ENCODE measurements at places on chromosomes 16 and 17.

DNA sequence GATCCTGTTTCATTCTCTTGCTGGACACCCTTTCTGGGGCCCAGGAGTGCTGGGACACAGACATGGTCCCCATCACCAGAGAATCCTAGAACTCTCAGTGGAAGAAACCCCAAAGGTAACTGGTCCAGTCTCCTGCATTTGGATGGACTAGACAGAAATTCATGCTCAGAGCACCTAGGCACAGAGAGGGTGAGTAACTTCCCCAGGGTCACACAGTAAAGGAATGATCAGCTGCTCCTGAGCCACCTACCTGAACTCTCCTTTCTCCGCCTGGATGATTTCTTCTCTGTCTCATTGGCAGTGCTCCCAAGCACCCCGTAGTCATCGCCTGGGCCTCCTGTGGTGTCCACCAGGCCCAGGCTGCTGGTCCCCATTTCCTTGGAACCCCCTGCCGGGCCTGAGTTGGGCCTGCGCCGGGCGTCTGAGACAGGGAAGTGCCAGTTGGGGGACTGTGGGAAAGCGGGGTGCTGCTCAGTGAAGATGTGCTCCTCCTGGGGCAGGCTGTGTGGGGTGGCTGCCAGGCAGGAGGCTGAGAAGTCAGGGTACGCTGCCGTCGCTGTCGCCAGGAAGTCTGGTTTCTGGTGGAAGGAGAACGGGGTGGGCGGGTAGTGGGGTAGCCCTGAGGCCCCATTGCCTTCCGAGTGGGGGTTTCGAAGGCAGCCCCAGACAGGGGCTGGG, 767 bp downstream of the MEOX1 start:
- DNase-seq = no peak

DNA sequence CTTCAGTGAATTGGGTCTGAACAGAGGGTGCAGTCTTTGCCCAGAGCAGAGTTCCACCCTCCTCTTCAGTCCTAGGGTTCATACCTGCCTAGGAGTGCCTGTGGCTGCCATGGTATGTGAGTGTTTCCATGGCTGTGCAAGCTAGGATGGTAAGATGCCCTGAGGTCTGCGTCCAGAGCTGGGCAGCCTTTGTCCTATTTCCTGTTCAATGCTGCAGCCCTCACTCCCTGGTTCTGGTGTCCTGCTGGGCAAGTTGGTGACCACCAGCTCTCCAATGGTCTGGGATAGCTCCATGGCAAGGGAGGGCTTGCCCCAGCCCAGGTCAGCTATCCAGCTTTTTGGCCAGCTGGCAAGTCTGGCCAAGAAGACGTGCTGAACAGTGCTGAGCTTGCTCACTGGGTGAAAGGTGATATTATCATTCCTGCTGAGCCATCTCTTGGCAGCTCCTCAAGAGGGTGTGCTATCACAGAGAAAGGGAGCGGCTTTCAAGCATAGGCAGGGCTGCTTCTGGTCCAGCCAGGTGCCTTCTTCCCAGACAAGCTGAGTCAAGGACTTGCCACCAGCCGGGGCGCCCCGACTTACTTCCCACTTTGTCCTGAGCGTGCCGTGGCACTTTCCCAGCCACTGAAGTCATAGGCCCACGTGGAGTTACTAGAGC, 13.0 kb upstream of the NFATC3 start:
- no peak for DNase-seq

DNA sequence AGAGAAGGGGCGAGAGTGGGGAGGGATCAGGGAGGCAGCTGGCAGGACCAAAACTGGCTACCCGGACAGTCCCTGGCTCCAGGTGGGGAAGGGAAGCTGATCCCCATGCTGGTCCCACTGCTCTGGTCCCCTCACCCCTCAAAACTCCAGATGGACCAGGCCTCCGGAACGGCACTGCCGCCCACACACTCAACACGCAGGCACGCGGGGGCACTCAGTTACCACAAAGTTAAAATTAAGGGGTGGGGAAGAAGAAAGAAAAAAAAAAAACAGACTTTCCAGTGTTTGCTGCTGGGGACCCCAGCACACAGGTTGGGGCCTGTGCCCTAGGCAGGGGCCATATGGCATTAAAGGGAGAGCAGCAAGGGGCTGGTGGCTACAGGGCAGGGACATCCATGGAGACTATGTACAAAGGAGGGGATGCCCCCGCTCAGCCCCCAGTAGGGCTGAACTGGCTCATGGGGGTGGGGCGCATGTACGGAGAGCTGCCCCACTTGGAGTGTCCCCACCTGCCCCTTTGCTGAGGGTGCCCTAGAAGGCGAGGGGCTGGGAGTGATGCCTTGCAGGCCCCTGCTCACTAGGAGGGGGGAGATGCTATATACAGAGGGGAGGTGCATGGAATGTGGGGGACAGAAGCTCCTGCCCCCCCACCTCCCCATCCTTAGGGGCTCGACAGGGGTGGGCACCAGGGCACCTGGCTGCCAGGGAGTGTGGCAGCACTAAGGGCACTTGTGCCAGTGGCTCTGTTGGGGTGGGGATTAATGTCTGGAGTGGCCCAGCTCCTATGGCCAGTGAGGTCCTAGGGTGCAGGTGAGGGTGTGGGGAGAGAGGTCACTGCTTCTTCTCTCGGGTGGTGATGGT, 5.6 kb downstream of the TP53I13 start:
- DNase-seq = peak; percentile 28

GRCh38 chr16:10646581-10647263, 48.0 kb downstream of the TEKT5 start:
- DNase-seq = no peak

DNA sequence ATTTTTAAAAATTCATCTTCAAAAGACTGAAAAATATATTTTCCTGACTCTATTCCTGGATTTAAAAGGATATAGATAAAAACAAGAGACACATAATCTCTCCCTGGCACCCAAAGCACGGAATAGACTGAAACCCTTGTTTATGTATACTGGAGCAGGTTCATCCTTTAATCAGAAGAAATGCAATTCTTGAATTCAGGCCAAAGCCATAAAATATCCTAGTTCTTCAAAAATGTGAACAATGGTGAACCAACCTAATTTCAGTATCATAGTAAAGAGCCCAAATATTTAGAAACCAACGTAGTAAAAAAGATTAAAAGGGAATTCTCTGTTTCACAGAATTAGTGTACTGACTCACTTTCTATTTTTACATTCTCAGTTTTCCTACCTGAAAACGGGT, 188.5 kb upstream of the C17orf78 start:
- no peak for DNase-seq

- no peak for DNase-seq
Observed at GRCh38 chr17:2067048-2067561, 12.2 kb downstream of the HIC1 start.

- DNase-seq = peak; percentile 79
Observed at GRCh38 chr17:17780922-17781590, 55.7 kb downstream of the SREBF1 start.

DNA sequence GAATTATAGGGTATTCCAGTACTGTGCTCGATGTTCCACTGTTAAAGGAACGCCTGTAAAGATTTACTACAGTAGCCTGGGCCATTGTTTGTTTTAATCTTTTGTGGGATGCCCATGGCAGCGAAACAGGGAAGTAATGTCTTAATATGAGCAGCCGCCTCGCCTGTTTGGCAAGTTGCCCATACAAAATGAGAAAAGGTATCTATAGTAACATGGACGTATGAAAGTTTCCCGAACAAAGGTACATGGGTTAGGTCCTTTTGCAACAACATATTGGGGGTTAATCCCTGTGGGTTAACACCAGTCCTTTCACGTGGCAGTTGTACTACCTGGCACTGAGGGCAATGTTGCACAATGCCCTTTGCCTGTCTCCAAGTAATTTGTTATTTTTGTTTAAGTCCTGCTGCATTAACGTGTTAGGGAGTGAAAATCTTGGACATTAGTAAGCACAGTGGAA, 21.1 kb upstream of the TMC5 start:
- no peak for DNase-seq

GRCh38 chr17:18143044-18143936, 34.7 kb downstream of the MYO15A start:
- DNase-seq = no peak

- peak; percentile 59 for DNase-seq
Observed at GRCh38 chr17:19364699-19365498, 2.4 kb upstream of the B9D1 start.

DNA sequence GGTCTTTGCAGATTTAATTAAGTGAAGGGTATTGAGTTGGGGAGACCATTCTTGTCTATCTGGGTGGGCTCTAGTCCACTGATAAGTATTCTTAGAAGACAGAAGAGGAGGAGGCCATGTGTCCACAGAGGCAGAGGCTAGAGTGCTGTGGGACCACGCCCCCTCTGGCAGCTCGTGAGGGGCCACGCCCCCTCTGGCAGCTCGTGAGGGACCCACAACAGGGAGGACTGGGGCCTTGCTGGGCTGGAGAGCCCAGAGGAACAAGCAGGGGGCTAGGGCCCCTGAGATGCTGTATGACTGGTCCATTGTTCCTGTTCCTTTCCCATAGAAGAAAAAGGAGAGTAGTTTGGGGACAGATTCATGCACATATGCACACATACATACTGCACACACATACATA, 106.8 kb downstream of the METRNL start:
- DNase-seq = peak; percentile 47

GRCh38 chr17:82436601-82437324, 13.8 kb downstream of the CYBC1 start:
- DNase-seq = no peak

GRCh38 chr17:42389135-42389417, 834 bp upstream of the STAT3 start:
- no peak for DNase-seq

DNA sequence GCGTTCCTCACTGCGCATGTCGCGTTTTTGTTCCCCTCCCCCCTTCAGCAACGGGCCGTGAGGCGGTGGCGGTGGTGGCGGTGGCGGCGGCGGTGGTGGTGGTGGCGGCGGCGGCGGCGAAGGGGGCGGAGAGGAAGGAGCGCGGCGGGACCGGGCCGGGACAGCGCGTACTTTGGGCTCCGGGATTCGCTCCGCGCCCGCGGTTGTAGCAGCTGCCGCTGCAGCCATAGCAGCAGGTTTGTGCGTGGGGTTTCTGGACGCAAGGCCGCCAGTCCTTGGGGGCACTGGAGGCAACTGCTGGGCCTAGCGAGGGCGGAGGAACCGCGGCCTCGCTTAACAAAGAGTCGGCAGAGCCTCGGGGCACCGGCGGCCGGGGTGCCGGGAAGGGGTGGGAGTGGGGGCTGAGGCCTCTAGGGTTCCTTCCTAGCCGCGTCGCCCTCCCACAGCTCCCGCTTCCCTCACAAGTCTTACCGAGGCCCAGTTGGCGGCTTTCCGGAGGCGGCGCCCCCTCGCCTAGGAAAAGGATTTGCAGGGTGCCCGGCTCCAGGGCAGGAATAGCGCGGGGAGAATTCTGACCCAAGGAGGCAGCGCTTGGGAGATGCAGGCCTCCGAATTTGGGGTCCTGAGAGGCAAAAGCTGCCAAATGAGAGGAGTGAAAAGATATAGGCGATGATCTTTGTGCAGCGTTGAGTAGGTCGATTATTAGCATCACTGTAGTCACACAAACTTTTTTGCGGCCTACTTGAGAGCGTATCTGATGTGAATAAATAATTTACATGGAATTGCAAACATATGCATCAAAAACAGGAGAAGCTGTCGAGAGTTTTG, at the start of gene DDX42:
Gene DDX42 (plus strand): TSS at position 30 of the 828 bp plus-strand sequence. CDS start 12,880 bp downstream, outside the sequence.
- peak; percentile 79 for DNase-seq

DNA sequence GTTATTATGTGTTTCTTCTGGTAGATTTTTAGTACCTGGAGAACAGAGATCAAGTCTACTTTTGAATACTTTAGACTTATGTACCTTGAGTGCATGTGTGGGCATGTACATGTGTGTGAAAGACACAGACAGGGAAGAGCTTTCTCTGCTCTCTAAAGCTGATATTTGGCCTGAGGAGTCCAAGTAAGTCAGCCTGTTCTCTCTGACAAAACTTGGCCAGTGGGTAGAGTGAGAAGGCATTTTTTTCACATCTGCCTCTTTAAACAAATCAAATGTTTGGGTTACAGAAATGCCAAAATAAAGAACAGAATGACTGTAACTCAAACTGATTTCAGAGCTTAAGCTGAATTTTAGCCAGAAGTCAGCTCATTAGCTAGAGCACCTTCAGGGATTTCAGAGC, 309.7 kb upstream of the DYNLRB2 start:
- DNase-seq = no peak

GRCh38 chr17:28494445-28495188, 11.5 kb upstream of the FOXN1 start:
- peak; percentile 76 for DNase-seq

DNA sequence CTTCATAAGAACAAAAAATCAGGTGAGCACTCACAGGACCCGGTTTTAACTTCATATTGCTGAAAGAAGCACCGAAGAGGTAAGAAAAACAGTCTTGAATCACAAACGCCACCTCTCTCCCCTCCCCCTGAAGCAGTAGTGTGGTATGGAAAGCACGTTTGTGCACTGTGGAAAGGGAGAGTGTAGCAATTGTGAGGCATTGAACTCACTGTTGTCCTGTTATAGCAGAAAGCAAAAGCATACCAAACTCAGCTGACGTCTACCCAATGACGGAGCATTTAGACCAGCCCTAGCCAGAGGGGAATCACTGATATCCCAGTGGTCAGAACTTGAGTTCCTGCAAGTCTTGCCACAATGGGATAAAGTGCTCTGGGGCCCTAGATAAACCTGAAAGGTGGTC, 98.8 kb downstream of the DYNLRB2 start:
- no peak for DNase-seq

GRCh38 chr17:30236766-30237165, 1.3 kb upstream of the SLC6A4 start:
- DNase-seq = peak; percentile 67

GRCh38 chr17:78180083-78180482, 6.8 kb downstream of the TK1 start:
- no peak for DNase-seq

DNA sequence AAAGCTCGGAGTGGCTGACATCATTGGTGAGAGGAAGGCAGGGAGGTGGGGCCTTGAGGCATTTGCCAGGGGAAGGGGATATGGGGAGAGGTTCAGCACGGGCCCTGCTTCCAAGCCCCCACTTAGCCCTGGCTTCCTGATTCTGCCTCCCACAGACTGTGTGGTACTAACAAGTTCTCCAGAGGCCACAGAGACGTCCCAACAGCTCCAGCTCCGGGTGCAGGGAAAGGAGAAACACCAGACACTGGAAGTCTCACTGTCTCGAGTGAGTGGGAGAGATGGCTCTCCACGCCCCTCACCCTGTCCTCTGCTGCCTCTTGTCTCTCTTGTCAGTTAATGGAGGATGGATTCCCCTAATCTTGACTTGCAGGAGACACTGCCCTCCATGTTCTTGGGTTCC, 8.1 kb downstream of the NFATC2IP start:
- no peak for DNase-seq

DNA sequence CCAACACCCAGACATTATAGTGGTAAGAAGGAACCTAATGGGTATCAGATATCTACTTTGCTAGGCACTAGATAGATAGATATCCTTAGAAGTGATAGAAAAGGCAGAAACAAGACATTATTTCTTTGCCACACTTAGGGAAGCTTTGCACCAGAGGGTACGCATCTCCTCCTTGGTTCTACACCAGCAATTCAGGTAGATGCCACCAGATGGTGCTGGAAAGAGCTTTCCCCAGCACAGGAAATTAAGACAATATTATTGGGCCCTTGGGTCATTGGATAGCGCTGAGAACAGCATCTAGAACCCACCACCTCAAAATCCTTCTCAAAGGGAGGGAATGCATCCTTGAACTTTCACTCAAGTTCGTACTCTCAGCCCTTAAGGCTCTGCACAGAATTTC, 173.8 kb upstream of the CCL2 start:
- DNase-seq = no peak

GRCh38 chr16:12059216-12059769, 82.8 kb downstream of the SNX29 start:
- DNase-seq = no peak
